Diencephalon (tissue), 1 donor: ENCODE measurements at places on chromosomes 2 and 18. TPM values are rescaled to one million over a fixed set of nuclear protein-coding genes. Genes with fewer than 3 reads are reported as not detected.

The MYO3B gene
- total RNA-seq: 1.2 TPM

The DYNC2LI1 gene
- 48.0 TPM for total RNA-seq

The CABYR gene
- 19.6 TPM for total RNA-seq

The STON1 gene
- 7.6 TPM for total RNA-seq

The DLGAP1 gene
- 47.3 TPM for total RNA-seq

The KCNG3 gene
- 2.8 TPM for total RNA-seq

The NEUROD1 gene
- total RNA-seq: 0.69 TPM

The PROKR1 gene
- total RNA-seq: 1.8 TPM

The COL3A1 gene
- 109 TPM for total RNA-seq

The PLB1 gene
- 10.6 TPM for total RNA-seq

The REG3A gene
- total RNA-seq: not detected

The MYOM1 gene
- total RNA-seq: 10.4 TPM

The FBXO15 gene
- 7.2 TPM for total RNA-seq

The SERPINB11 gene
- total RNA-seq: not detected

The HTR2B gene
- total RNA-seq: 0.23 TPM

The UGT1A10 gene
- total RNA-seq: not detected

The CNDP1 gene
- total RNA-seq: 0.23 TPM

The LYPD6 gene
- 20.5 TPM for total RNA-seq

The RGPD3 gene
- 1.2 TPM for total RNA-seq

The ELOA2 gene
- not detected for total RNA-seq

The ADAM23 gene
- 44.1 TPM for total RNA-seq

The ABCA12 gene
- 0.23 TPM for total RNA-seq

The MAP3K19 gene
- total RNA-seq: 9.5 TPM

The EHD3 gene
- total RNA-seq: 15.9 TPM

The GPR35 gene
- 0.46 TPM for total RNA-seq

The CNPPD1 gene
- 27.2 TPM for total RNA-seq

The NEU2 gene
- total RNA-seq: not detected

The FSIP2 gene
- total RNA-seq: 2.3 TPM

The WDR7 gene
- 138 TPM for total RNA-seq

The APLF gene
- total RNA-seq: 17.8 TPM

The SCN3A gene
- total RNA-seq: 197 TPM

The IL1RL2 gene
- 1.6 TPM for total RNA-seq

The IL36RN gene
- not detected for total RNA-seq

The EFR3B gene
- 72.9 TPM for total RNA-seq

The ST8SIA5 gene
- 7.8 TPM for total RNA-seq

The IL1B gene
- total RNA-seq: 1.2 TPM

The SIGLEC15 gene
- not detected for total RNA-seq

The GALR1 gene
- 7.8 TPM for total RNA-seq

The TGIF1 gene
- 35.8 TPM for total RNA-seq

The TCF23 gene
- total RNA-seq: not detected

The FAM237A gene
- total RNA-seq: 0.46 TPM
